ENCODE measurements at places on chromosomes 6 and 20.
A peak's percentile ranks its signal among the peaks of the same experiment; 100 is the strongest.

- no peak for DNase-seq
These were observed 132.5 kb downstream of the UTRN start for GRCh38 chr6:144417681-144418080.

GRCh38 chr6:98871057-98871456 lies 36.7 kb downstream of the POU3F2 start:
- DNase-seq: no peak

GRCh38 chr6:139161169-139161568 lies 26.3 kb downstream of the HECA start:
- no peak for DNase-seq

DNA sequence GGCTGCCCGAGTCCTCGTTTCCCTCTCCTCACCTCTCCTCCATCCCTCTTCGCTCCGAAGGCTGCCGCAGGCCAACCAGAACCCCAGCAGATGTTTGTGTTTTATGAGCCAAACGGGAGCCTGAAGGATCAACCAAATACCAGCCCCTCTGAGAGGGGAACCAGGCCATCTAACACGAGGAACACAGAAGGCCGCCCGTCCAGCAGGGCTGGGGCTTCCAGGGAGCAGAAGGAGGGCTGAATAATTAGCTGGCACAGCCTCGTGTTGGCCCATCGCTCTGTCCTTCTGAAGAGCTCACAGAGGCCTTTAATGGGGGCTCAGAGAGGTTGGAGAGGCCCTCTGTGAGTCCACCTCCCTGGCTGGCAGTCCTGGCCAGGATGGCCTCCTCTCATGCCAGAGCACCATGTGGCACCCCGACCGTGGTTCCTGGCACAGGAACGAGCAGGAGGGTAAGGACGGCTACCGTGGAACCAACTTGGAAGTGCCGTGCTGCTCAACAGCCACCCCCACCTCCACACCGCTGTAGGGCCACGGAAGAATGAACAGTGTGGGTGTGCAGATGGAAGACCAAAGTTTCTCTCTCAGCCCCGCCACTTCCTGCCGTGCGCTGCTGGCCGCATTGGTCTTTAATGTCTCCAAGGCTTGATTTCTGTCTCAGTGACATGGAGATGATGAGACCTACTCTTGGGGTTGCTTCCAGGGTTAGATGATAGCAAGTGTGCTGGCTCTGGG lies 155.2 kb downstream of the SCML4 start:
- DNase-seq: peak; percentile 31

DNA sequence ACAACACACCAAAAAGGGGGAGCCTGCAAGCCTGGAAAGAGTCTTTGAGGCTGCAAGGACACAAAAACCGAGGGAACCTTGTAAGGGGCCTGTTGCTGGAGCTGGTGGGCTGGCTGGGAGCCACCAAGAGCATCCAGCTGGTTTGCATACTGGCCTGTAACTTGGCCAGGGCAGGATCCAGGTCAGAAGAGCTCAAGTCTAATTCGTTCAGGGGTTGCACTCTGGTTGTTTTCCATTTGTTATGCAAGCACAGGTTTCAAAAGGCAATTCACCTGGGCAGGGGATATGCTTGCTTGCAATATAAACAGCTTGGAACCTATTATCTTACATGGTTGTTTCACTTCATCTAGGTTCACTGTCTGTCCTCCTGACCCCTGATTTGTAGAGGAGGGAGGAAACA lies 98.3 kb upstream of the GCM1 start:
- no peak for DNase-seq

DNA sequence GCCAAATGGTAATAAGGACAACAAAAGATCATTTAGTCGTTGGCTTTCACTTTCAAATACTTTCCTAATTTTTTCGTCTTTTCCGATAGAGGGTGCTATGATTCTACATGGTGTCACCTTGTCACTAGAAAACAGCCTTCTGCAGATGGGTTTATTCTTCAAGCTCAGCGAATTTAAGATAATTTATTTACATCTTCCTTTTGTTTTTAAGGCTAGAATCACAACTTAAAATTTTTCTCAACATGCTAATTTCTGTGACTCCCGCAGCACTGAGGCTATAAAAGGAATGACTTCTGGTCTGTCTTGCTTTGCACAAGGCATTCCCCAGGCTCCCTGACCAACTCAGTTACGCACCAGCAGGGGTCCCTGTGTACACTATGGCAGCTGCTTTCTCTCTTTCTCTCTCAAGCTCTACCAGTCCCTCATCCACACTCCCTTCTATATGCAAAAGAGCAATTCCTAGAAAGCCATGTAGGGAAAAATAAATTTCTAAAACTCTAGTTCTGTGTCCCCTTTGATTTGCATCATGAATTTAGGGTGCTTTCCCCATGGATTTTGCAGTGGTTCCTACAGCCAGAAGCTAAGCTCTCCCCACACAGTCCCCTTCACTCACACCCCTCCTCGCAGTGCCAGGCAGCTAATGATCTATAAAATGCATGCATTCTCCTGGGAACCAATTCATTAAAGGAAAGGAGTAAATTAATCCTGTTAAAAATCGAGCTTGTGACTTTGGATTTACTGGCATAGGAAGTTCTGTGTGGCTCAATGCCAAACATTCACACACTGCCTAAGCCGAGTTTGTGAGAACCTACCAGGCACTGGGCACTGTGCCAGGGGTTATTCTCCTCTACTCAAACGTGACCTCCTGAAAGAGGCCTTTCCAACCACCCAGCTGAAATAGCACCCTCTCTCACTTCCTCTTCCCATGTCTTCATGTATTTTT lies 74.5 kb downstream of the DCDC2 start:
- peak; percentile 75 for DNase-seq

DNA sequence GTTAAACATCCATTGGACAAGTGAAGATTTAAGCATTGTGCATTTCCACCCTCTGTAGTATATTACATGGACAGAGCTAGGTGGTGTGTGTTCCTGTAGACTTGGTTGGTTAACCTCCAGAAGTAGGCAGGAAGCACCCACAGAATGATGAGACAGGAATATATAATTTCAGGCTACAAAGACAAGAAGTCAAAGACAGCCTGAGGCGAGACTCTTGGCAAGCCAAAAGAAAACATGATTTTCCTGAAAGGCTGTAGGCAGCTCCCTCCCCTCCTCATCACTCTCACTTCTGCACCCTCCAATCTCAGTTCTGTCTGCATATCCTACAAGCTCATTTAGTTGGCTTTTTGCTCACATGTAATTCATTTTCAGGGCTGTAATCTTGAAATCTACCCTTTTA lies 110.0 kb upstream of the SLC35B3 start:
- no peak for DNase-seq

DNA sequence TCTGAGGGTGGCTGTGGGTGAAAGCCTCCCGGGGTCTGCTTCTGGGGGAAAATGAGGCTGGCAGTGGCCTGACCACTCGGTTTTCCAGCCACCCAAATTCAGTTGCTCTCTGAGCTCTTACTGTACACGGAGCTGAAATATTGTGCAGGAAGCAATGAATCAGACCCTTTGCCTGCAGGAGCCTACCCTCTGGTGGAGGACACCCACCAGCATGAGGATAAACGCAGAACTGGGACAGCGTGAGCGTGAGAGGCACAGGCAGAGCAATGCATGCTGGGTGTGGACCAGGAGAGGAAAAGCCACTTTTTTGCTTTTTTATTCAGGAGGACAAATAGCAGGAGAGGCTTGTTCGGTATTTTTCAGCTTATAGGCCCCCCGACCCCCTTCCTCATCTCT lies 298.0 kb downstream of the QKI start:
- no peak for DNase-seq

- no peak for DNase-seq
These were observed 161.9 kb upstream of the HCRTR2 start for GRCh38 chr6:55012454-55012853.

DNA sequence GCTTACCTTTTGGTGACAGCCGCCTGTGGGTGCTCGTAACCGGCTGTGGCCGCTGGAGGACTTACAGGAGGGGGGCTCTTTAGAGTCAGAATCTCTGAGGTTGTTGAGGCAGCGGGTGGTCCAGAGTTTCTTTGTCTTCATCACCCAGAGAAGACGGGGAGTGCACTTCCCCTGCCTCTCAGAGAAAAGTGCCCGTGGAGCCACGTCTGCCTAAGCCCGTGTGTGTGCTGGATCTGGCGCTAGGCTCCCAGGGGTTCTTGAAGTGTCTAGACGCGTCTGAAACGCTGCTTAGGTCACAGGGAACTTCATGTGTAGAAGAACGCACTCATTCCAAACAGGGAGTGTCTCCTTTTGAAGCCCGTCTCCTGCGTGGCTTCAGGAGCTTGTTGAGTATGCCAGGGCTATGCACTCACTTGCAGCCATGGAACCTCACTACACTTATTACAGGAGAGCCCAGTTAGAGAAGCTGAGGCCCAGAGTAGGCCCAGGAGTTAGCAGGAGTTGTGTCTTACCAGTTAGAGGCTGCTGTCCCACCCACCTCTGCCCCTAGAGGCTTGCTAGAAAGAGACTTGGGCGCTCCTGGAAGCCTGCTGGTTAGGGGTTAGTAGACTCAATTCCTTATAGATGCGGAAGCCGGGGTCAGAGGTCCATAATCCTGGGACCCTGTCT lies 1.3 kb downstream of the LSM14B start:
- DNase-seq: peak; percentile 38

- no peak for DNase-seq
These were observed 84.1 kb upstream of the EPB41L1 start for GRCh38 chr20:36070451-36070850.

All from umbilical cord (tissue), 2 donors.